ENCODE measurements at places on chromosomes 11 and 22.

GRCh38 chr11:12089041-12089440 is 21.3 kb upstream of the MICAL2 start:
- DNase-seq = no peak

DNA sequence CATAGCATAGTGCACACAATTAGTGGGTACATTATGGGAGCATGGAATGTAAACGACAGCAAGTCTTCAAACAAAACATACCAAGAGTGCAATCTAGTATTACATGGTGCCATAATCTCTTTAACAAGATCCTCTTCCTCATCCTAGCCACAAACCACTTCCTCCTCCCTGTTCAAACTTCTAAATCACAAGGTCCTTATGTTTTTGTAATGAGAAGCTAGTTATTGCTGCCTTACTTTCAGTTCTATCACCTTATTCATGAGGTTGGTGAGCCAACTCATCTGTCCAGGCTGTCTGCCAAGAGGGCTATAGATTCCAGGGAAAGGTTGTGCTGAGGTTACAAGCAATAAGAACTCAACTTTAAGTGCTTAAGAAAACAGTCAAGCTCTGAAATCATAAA is 195.4 kb upstream of the ARHGAP20 start:
- no peak for DNase-seq

- no peak for DNase-seq
Measured at GRCh38 chr11:85299258-85299942, 327.7 kb downstream of the DLG2 start.

DNA sequence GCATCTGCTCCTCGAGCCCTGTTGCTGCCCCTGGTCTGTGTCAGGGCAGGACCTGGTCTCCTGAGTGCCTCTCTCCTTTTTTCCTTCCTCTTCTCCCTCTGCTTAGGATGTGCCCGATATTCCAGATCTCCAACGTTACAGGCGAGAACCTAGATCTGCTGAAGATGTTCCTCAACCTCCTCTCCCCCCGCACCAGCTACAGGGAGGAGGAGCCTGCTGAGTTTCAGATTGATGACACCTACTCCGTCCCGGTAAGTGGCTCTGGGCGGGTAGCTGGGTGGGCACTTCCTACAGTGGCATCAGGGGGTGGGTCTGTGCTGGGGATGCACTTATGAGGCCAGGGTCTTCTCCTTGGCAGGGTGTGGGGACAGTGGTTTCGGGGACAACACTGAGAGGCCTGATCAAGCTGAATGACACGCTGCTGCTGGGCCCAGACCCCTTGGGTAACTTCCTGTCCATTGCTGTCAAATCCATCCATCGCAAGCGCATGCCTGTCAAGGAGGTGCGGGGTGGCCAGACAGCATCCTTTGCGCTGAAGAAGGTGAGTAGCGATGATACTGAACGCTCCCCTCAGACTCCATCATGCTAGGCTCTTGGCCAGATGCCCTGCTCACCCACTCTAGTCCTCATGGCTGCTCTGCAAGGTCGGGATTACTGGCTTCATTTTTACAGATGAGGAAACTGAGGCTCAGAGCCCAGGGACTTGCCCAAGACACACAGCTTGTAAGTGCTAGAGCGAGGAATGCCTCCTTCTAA is 20.3 kb downstream of the GTPBP1 start:
- no peak for DNase-seq

- no peak for DNase-seq
Measured at GRCh38 chr11:64233913-64234586, at the start of gene VEGFB. Gene VEGFB (plus strand): TSS chr11:64234584. CDS start chr11:64234834, 250 bp downstream.

DNA sequence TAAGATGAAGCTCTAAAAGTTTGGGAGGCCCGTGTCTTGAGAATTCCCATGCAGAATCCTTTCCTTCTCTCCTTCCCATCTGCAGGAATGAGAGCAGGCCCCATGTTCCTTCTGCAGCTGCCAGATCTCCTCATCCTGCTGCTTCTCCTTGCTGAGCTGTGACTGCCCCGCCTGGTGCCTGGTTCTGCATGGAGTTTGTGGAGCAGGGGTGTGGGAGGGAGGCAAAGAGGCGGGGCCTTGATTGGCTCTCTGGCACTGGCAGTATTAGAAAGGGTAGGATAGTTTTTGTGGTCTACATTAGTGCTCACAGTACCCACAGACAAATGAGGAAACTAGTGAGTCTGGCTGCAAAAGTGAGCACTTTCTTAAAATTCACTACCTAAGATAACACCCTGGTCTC is 91.1 kb upstream of the CLPB start:
- DNase-seq = no peak

- DNase-seq = no peak
Measured at GRCh38 chr11:27381238-27381666, 18.2 kb upstream of the CCDC34 start.

- DNase-seq = no peak
Measured at GRCh38 chr11:118536726-118537125, 5.7 kb downstream of the TMEM25 start.
